NCI-H446 (cell line): ENCODE measurements at places on chromosomes 7 and 10.

GRCh38 chr10:101094121-101094879 lies 32.5 kb downstream of the KAZALD1 start:
- DNase-seq, result no peak

DNA sequence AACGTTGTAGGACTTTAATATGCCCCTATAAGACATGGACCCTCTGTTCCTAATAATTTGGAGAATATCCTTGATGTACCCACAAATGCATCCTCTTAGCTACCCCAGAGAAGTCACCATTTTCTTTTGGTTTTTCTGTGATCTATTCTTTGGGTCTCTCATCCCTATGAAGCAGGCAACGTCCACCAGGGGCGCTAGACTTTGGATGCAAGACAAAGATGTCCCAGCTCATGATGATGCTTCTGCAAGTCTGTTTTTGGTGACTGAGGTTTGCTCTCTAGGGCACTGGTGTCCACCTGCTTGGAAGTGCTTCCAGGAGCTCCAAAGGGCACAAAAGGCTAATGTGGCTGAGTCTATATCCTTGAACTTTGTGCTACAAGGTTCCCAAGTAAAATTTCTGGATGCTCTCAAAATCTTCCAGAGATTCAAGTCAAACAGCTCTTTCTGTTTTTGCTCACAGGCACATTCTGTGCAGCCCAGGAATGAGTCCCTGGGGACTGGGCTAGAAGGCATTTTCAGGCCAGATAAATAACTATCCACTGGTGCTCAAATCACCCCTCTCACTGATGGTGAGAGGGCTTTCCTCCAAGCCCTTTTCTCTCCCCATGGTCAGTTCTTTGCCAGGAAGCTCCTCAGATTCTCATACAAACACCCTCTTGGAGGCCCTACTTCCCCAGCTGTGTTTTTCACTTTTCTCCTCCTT lies 166.4 kb downstream of the C7orf25 start:
- DNase-seq, result peak; percentile 23

GRCh38 chr10:132939957-132940790 lies 2.2 kb downstream of the CFAP46 start:
- no peak for DNase-seq

DNA sequence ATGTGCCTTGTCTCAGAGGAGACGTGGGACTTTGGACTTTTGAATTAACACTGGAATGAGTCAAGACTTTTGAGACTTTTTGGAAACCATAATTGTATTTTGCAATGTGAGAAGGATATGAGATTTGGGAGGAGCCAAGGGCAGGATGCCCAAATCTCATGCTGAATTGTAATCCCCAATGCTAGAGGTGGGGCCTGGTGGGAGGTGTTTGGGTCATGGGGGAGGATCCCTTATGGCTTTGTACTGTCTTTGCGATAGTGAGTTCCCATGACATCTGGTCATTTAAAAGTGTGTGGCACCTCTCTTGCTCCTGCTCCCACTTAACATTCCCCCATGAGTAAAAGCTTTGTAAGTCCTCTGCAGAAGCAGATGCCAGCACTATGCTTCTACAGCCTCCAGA lies 39.2 kb downstream of the DNAJC9 start:
- DNase-seq, result no peak

GRCh38 chr10:81219758-81220157 lies 655.2 kb upstream of the NRG3 start:
- DNase-seq, result no peak

- no peak for DNase-seq
These were observed 119.3 kb upstream of the FRMD4A start for GRCh38 chr10:14450041-14450491.

GRCh38 chr10:106226828-106227227 lies 937.7 kb downstream of the SORCS1 start:
- no peak for DNase-seq

- no peak for DNase-seq
These were observed 24.6 kb downstream of the GLRX3 start for GRCh38 chr10:130160775-130161174.

- DNase-seq, result no peak
These were observed 63.4 kb downstream of the DAGLB start for GRCh38 chr7:6384327-6384726.

GRCh38 chr7:134732728-134733127 lies 46.7 kb upstream of the CALD1 start:
- no peak for DNase-seq

DNA sequence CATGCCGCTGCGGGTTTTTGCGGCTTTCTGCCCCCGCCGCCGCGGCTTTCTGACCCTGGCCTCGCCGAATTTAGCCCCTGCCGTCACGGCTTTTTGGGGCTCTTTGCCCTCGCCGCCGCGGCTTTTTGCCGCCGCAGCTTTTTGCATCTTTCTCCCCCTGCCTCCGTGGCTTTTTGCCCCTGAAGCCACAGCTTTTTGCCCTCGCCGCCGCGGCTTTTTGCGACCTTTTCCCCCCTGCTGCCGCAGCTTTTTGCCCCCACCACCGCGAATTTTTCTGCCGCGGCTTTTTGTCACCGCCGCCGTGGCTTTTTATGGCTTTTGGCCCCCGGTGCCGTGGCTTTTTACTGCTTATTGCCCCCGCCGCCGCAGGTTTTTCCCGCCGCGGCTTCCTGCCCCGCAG lies 636.5 kb downstream of the ZNF716 start:
- no peak for DNase-seq

- DNase-seq, result peak; percentile 67
These were observed 828 bp upstream of the MALSU1 start for GRCh38 chr7:23298141-23298881.

DNA sequence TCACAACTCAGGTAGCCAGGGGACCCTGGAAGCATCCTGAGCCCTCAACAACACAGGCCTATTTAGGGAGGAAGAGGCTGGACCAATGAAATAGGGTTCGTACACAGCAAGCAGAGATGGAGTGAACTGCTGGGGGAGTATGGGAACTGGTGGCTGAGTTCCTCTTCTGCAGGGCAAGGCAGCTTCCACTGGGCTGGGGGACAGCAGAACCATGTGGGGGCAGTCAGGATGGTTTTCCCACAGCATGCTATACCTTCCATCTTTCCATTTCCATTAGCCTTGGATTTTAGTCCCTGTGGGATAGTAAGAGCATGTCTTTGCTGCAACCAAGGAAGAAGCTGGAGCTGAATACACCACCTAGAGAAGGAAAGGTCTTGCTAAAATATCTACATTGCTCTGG lies 370.6 kb downstream of the CCSER2 start:
- DNase-seq, result no peak

DNA sequence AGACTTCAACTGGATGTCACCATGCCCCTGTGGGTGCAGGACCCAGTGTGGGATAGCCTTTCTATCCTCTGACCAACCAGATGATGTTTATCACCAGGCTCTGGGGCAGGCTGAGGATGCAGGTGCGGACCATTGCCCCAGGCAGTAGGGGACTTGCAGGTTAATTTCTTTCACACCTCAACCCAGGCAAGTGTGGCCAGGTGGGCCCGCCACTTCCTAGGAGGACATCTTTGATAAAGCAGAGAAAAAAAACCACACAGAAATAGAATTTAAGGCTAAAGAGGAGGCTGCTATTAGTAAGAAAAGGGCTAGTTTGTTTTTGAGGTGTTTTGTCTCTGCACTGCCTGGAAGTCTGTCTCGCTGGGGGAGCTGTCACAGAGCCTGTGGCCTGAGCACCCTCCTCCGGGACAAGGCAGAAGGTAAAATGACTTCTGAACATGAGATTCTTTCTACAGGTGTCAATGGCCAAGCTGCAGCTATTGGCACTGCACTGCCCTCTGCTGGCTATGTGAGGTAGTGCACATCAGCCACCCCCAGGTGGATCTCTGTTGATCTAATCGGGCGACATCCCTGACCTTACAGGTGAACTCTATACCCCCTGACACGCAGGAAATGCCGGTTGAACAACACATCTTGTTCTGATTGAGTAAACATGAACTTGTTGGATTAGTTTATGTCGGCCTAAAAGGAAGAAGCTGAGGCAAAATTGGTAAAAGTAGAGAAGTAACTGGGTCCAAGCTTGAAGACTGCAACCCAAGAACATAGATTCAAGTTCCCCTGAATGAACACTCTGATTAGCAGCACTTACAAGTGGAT lies 21.0 kb downstream of the UPP1 start:
- peak; percentile 42 for DNase-seq

GRCh38 chr7:79340212-79340611 lies 113.3 kb downstream of the MAGI2 start:
- no peak for DNase-seq
